Eye (tissue), 1 donor: ENCODE measurements at places on chromosomes 2 and 18.

DNA sequence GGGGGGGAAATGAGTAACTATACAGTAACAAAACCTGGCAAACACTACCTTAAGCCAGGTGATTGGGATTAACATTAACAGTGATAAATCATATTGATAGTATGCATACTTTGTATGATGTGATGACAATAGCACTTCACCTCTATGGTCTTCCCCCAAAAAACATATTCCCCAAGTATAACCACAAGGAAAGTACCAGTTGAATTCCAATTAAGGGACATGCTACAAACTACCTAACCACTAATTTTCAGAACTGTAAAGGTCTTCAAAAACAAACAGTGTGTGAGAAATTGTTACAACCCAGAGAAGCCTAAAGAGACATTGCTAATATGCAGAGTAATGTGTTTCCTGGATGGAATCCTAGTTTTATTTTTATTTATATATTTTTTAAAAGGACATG is 152.4 kb downstream of the ZRANB3 start:
- no peak for DNase-seq

GRCh38 chr18:60554967-60555366 is 182.4 kb upstream of the MC4R start:
- no peak for DNase-seq

DNA sequence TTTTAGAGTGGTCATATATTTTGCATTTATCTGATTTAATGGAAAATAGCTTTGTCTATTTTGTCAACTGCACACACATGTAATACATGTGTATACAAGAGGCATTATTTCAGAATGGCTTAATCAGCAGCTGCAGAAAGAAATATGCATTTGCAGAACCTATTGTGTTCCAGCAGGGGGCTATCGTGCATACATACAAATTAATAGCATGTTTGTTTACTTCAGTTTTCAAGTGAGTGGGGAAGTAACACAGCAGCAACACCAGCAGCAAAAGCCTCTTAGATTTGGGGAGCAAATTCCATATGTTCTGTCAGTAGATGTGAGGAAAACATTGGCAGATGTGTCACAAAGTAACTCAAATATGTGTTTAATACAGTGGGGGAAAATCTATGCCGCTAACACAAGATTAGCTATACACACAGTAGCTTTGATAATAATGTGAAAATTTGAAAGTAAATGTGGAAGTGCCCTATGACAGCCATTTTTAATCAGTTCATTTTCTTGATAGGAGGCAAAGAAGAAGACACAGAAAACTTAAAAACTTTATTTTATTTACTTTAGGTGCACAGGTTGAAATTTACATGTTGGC is 218.1 kb downstream of the WDR7 start:
- DNase-seq: peak; percentile 57

- DNase-seq: no peak
Measured at GRCh38 chr2:166625670-166626069, 131.6 kb upstream of the SCN7A start.

- DNase-seq: no peak
Measured at GRCh38 chr2:222941510-222942032, 80.7 kb downstream of the ACSL3 start.

DNA sequence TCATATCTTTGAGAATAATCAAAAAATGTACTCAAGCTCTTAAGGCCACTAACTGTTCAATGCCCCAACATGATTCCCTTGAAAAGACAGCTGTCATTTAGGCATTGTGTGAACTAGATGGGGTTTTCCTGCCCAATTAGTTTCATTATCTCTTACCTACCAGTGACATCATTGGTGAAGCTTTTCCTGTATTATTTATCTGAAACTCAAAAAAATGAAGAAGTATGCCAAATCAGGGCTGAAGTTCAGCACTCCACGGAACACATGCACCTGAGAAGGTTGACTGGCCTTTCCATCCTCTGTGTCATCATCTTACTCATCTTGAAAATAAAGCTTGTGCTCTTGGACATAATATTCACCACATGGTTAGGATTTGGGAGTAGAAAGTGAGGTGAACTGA is 126.4 kb downstream of the TXNL1 start:
- DNase-seq: no peak
